ENCODE measurements at places on chromosomes 4 and X.
A peak's percentile ranks its signal among the peaks of the same experiment; 100 is the strongest.

GRCh38 chr4:22398671-22399070 is 117.2 kb downstream of the ADGRA3 start:
- no peak for DNase-seq

- peak; percentile 21 for DNase-seq
Observed at GRCh38 chrX:100768679-100769338, 36.9 kb upstream of the SYTL4 start.

- no peak for DNase-seq
Observed at GRCh38 chrX:83966347-83966746, 105.4 kb downstream of the CYLC1 start.

- DNase-seq = no peak
Observed at GRCh38 chr4:60344908-60345307, 855.2 kb upstream of the ADGRL3 start.

GRCh38 chrX:9166584-9166944 is 132.6 kb upstream of the FAM9B start:
- DNase-seq = no peak

GRCh38 chr4:159944477-159944876 is 841.6 kb downstream of the RAPGEF2 start:
- no peak for DNase-seq

DNA sequence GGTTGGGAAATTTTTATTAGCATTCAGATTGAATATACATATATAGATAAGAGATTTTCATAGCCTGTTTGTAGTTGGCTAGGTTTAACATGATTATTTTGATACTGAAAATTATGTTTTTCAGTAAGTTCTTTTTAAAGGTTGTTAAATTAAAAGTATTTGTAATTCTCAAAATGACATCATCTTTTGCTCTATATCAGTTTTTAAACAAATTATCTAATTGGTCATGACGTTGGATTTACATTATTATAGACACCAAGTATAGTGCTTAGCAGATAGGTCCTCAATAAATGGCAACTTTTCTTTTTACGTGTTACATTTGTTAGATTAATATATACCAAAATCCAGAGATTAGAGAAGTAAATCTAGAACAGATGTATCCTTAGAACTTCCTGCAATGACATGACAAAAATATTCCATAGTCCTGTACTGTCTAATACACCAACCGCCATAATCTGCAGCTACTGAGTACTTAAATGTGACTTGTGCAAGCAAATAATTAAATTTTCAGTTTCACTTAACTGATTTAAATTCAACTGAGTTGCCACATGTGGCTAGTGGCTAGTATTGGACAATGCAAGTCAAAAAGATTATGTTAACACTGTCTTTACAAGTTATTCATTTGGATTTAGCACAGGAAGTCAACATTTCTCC is 1613.1 kb upstream of the TENM3 start:
- no peak for DNase-seq

GRCh38 chr4:153143527-153144348 is 60.5 kb upstream of the TRIM2 start:
- no peak for DNase-seq

DNA sequence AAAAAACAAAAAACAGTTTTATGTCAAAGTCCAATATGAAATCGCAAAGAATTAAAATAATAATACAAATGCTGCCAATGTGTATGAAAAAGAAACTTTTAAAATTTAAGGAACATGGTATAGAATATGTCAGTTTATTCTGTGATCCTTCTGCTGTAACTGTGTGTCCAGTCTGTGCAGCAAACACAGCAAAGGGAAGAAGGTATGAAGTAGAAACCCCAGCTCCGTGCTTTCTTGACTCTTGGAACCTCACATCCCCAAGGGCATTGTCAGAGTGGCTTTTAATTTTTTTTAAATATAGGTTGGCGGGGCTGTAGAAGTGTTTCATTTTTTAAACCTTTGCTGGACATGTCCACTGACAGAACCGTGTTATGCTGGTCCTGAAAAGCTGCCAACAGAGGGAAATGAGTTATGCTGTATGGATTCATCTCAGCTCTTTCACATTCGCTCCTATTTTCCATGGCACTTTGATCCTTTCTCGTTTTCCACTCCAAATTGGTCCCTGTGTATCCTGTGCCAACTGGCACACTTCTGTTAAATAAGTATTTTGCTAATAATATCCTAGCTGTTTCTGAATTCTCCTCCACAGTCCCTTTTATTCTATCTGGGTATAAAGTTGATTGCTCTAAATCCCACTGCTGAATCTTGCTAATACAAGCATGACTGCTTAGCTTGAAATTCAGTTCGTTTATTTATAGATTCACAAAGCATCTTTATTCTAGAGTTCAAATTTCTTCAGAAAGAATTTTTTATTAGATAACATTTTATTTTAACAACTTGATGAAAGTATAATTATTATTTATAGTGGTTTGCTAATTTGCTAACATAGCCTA is 127.0 kb upstream of the DDIT4L start:
- peak; percentile 34 for DNase-seq

DNA sequence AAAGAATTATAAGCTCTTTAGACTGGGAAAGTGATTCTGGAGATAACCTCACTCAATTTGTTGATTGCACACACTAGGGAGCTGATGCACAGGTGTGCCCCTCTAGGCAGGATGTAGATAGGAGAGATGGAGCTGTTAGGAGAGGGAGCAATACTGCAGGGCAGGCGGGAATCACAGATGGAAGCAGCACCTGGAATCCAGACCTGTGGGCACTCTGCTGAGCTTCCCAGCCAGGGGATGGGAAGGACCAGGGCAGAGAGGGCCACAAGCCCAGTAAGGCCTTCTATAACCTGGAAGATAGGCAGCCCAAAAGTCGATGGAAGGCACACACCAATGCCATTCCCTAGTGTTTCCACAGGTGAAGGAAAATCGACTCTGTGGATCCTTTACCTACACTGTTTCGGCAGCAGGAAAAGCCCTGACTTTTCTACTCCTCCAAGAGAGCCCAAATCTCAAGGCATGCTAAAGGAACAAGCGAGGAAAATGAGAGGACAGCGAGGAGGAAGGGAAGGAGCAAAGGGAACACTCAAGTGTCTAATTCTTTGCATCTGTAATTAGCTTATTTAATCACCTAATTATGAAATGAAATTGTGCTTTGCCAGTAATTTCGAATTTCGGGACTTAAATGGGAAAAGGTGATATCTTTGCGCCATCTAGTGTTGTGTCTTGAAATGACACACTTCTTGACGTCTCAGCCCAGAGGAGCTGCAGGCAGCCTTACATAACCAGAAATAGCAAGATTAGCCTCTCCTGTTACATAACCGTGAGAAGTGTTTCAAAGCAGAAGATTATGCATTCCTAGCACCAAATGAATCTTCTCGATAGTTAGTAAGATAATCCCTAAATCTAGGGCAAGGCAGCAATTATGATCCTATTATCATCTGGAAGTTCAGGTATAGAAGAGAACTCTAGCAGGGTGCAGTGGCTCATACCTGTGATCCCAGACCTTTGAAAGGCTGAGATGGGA is 31.0 kb upstream of the TLR3 start:
- peak; percentile 89 for DNase-seq

DNA sequence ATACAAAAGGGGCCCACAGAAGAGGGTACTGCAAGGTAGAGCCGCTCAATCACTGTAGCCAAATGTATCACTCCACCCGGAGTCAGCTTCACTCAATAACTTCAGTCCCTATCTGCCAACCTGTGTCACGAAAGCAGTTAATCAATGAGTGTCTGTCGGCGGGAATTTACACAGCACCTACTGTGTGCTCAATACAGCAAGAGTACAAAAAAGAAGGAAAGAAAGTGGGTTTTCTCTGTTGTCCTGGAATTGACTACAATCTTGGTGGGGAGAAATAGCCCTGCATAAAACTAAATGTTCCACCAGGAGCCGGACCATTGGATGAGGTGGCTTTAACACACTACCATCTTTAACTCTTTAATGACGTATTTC is 780 bp upstream of the NKRF start:
- no peak for DNase-seq

DNA sequence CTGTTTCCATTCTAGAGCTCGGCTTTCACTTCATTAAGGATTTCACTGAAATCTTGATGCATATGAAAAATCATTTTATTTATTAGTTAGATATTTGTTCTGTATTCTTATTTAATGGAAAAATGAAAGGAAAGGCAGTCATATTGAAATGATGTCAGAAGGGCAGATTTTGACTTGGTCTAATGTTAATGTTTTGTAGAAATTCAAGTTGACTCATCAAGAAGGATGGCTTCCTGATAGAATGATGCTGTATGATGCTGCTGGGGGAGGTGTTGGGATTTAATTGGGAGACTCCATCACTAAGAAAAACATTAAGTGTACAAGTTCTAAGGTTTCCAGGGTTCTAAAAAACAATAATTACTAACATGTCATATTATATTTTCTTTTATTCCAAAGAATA is 204.8 kb downstream of the PDGFC start:
- no peak for DNase-seq

DNA sequence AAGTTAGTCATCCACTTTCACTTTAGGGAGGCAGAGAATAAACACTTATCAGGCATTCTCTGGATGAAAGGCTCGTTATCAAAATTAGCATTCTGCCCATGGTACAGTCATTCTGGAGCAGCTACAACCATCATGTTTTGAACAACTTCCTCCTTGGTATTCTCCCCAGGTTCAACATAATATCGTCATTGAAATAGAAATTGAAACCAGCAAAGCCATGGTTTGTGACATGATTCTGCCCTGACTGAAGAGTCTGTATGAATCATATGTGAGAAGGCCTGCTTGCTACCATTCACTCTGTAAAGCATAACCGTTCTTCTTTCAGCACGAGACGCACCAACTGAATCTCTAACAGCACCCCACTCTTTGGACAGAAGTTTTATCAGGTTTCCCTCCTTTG is 127.5 kb upstream of the RADX start:
- no peak for DNase-seq

DNA sequence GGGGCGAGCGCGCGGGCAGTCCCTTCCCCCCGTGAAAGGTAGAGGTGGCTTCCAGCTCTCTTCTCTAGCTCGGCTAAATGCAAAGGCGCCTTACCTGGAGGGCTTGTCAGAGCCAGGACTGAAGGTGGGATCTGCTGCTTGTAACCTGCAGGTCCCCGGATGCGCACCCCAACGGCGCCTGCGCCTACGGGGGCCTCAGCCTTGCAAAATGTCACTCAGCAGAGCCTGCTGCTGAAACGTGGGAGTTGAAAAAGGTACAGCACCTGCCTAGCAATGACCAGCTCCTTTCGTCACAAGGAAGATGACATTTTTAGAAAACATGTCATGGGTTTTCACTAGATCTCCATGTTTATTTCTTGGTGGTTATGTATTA is 583 bp downstream of the ABHD18 start:
- peak; percentile 65 for DNase-seq

All from putamen (tissue), 1 donor.